ENCODE measurements at places on chromosomes 5 and 9. TPM values are rescaled to one million over a fixed set of nuclear protein-coding genes. Genes with fewer than 3 reads are reported as not detected.

DNA sequence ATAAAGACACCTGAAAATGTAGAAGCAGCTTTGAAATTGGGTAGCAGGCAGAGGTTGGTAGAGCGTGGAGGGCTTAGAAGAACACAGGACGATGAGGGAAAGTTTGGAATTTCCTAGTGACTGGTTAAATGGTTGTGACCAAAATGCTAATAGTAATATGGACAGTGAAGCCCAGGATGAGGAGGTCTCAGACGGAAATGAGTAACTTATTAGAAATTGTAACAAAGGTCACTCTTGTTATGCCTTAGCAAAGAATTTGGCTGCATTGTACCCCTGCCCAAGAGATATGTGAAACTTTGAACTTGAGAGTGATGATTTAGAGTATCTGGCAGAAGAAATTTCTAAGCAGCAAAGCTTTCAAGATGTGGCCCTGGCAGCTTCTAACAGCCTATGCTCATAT, 382.5 kb downstream of the KCNN2 start:
- no peaks in the 10 kb centered on the region for H3K4me1 ChIP-seq
- no peak overlapping the region for H3K4me3 ChIP-seq
- H3K36me3 ChIP-seq = no peaks in the 10 kb centered on the region
- DNase-seq = no peak
- H3K27ac ChIP-seq = no peak overlapping the region

DNA sequence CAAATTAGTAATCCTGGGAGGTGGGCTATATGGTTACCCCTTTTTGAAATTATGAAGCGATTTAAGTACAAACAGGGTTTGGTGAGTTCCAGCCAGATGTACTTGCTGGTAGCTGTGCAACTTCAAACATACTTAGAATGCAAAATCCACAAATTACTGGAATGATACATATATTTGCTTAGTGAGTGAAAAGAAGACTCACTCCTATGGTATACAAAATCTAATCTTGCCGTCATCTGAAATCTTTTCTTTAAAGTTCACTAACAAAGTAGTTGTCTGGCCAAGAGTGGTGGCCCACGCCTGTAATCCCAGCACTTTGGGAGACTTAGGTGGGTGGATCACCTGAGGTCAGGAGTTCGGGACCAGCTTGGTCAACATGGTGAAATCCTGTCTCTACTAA, 64.9 kb upstream of the TJP2 start:
- H3K4me1 ChIP-seq = no peaks in the 10 kb centered on the region
- H3K36me3 ChIP-seq = no peaks in the 10 kb centered on the region
- no peak for DNase-seq
- no peak overlapping the region for H3K27ac ChIP-seq

DNA sequence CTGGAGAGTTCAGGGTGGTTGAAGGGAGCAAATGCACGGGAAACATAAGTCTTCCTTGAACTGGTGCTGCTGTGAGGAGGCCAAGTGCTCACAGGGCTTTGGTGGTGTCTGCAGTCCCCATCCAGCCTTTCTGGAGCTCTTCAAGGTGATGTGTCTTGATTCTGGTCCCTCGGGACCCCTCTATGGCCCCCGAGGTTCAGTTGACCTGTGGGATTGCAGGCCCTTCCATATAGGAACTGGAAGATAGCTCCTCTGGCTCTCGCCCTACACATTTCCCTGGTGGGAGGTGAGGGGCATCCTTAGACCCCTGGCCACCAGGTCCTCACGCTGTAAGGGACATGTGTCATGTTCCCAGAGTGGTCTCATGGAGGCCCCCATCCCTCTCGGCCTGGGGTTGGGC, 191.8 kb downstream of the GADD45G start:
- peaks cover 13% of the 10 kb centered on the region for H3K4me1 ChIP-seq
- no peak for DNase-seq
- H3K36me3 ChIP-seq = no peaks in the 10 kb centered on the region
- H3K27ac ChIP-seq = no peak overlapping the region
- H3K4me3 ChIP-seq = no peak overlapping the region
- peaks cover 12% of the 10 kb centered on the region for H3K27me3 ChIP-seq

IL4 gene
- total RNA-seq = not detected

DNA sequence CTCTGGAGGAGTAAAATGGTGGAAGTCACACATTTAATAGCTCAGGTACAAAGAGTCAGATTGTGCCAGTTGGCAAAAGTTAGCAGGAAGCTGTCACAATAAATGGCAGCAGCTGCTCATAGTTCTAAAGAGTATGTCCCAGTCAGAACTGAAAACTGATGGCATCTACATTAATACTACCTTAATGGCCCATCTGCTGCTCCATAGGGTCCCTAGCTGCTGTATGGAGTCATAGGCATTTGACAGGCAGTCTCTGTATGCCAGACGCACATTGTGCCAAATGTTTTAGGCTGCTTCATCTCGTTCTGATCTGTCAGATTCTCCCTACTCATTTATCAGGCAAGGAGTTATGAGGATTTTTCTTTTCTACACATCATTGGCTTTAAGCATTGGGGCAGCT, 515.8 kb upstream of the ARRDC3 start:
- H3K4me1 ChIP-seq = no peaks in the 10 kb centered on the region
- no peaks in the 10 kb centered on the region for H3K27me3 ChIP-seq
- H3K27ac ChIP-seq = no peak overlapping the region

SARDH gene
- total RNA-seq = 13.9 TPM
